ENCODE measurements at places on chromosomes 13 and 19. TPM values are rescaled to one million over a fixed set of nuclear protein-coding genes. Genes with fewer than 3 reads are reported as not detected.

SYDE1 gene
- 10.6 TPM for polyA plus RNA-seq

DAND5 gene
- 0.49 TPM for polyA plus RNA-seq

LILRB3 gene
- polyA plus RNA-seq, result 0.59 TPM

DOHH gene
- polyA plus RNA-seq, result 20.3 TPM

EGLN2 gene
- polyA plus RNA-seq, result 93.3 TPM

SPRED3 gene
- polyA plus RNA-seq, result 8.3 TPM

ING1 gene
- polyA plus RNA-seq, result 24.4 TPM

ZNF229 gene
- 12.7 TPM for polyA plus RNA-seq

ZNF813 gene
- 2.4 TPM for polyA plus RNA-seq

TNFSF13B gene
- polyA plus RNA-seq, result 1.5 TPM

OR7E24 gene
- polyA plus RNA-seq, result not detected

TM9SF2 gene
- 115 TPM for polyA plus RNA-seq

IZUMO2 gene
- polyA plus RNA-seq, result not detected

NLRP7 gene
- not detected for polyA plus RNA-seq

ERFL gene
- polyA plus RNA-seq, result 1.3 TPM

KIR3DL1 gene
- not detected for polyA plus RNA-seq

PDX1 gene
- not detected for polyA plus RNA-seq

PTBP1 gene
- polyA plus RNA-seq, result 152 TPM

UNC13A gene
- polyA plus RNA-seq, result 47.3 TPM

FBXL3 gene
- polyA plus RNA-seq, result 51.9 TPM

LYPD5 gene
- polyA plus RNA-seq, result 8.5 TPM

IGFL4 gene
- polyA plus RNA-seq, result 8.1 TPM

SLITRK6 gene
- polyA plus RNA-seq, result 2.7 TPM

ZNF497 gene
- 9.1 TPM for polyA plus RNA-seq

TUBA3C gene
- not detected for polyA plus RNA-seq

SETDB2 gene
- 13.8 TPM for polyA plus RNA-seq

NLRP13 gene
- not detected for polyA plus RNA-seq

ZNF93 gene
- 10.9 TPM for polyA plus RNA-seq

RAB3D gene
- polyA plus RNA-seq, result 17.5 TPM

ZNF112 gene
- polyA plus RNA-seq, result 8.5 TPM

MYO1F gene
- polyA plus RNA-seq, result 10.2 TPM

SMIM7 gene
- polyA plus RNA-seq, result 70.9 TPM

AP1M2 gene
- polyA plus RNA-seq, result 1.1 TPM

NCR1 gene
- 0.14 TPM for polyA plus RNA-seq

CAPS gene
- polyA plus RNA-seq, result 54.2 TPM

CD209 gene
- polyA plus RNA-seq, result 0.95 TPM

NPAS1 gene
- 3.6 TPM for polyA plus RNA-seq

CBY2 gene
- not detected for polyA plus RNA-seq

POU2F2 gene
- polyA plus RNA-seq, result 17.9 TPM

OVOL3 gene
- not detected for polyA plus RNA-seq

IGLON5 gene
- polyA plus RNA-seq, result 160 TPM

CGB3 gene
- 0.73 TPM for polyA plus RNA-seq

RYR1 gene
- 15.1 TPM for polyA plus RNA-seq

CGB1 gene
- polyA plus RNA-seq, result not detected

ZNF541 gene
- 0.41 TPM for polyA plus RNA-seq

LRFN3 gene
- 47.8 TPM for polyA plus RNA-seq

ZNF71 gene
- 11.6 TPM for polyA plus RNA-seq

GIPC3 gene
- 1.9 TPM for polyA plus RNA-seq

NLRP5 gene
- not detected for polyA plus RNA-seq
